ENCODE measurements at places on chromosomes 1 and 21.
A peak's percentile ranks its signal among the peaks of the same experiment; 100 is the strongest.

GRCh38 chr1:3459940-3460671 lies 5.6 kb downstream of the ARHGEF16 start:
- DNase-seq, result no peak

DNA sequence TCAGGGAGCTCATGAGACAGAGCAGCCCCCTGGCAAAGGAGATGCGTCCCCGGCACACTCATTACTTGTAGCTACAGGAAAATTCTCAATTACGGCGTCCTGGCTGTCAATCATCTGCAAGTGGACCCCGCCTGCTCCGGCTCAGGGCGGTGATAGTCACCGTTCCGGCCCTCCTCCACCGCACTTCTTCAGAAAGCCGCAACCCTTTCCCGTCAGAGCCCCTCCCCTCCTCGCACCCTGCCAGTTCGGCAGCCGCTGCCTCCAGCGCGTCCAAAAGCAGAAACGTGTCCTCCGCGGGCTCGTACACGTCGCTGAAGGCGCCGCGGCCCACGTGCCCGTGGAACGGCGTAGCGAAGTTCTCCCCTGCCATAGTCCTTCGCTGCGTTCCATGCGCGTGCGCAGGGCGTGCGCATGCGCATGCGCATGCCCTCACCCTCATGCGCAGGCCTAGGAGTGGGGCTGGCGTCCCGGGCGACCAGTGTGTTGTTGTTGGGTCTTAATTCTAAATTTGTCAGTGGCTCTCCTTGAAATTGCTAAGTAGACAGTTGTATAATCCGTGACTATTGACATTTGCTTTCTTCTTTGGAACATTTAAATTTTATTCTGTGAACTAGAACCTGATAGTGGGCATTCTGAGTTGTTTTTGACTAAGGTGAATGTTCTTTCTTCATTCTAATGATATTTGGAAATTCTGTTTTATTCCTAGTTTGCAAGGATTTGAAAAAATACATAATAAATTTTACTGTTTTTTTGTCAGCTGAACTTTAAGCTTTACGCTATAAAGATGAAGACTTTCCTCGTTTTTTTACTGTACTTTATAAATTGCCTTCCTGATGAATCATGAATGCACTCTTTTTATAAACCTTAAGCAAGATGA lies 107.5 kb downstream of the LTN1 start:
- peak; percentile 94 for DNase-seq

- DNase-seq, result no peak
These were observed 11.6 kb upstream of the POU2F1 start for GRCh38 chr1:167209044-167209443.

DNA sequence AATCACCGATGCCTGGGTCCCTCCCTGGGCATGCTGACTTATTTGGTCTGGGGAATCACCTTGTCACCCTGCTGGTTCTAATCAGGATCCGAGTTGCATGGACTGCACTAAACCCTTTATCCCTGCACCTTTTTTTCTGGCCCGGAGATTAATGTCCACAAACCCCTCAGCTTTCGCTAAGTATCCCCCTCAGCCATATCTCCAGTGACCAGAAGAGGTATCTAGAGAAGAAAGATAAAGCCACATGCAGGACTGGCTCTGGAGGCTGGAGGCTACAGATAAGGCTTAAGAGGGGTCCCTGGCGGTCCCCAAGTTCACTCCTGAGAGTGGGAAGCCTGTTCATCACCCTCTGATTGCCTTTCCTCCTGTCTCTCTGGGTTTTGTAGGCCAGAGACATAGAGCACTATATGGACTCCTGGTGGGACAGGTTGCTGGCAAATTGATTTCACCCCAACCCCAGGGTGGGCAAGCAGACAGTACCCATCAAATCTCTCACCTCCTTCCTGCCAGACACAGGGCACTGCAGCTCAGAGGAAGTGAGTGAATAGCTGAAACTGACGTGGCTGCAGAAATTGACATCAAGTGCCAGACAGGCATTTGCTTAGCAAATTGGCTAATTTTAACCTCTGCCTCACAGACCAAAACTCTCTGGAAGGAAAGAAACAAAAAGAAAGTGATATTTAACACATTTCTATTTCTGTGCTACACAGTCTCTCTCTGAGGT lies 38.8 kb downstream of the HMGB4 start:
- no peak for DNase-seq

GRCh38 chr1:206658264-206658980 lies 23.1 kb downstream of the DYRK3 start:
- DNase-seq, result peak; percentile 41

GRCh38 chr1:40628903-40629292 lies 36.6 kb downstream of the RIMS3 start:
- no peak for DNase-seq

- no peak for DNase-seq
These were observed 1.4 kb upstream of the WDR26 start for GRCh38 chr1:224435999-224436398.

GRCh38 chr1:117147856-117148588 lies 26.5 kb upstream of the TRIM45 start:
- no peak for DNase-seq

GRCh38 chr1:222012816-222013215 lies 270.9 kb upstream of the DUSP10 start:
- no peak for DNase-seq

GRCh38 chr21:33199100-33199464 lies 30.7 kb upstream of the IFNAR2 start:
- DNase-seq, result no peak

DNA sequence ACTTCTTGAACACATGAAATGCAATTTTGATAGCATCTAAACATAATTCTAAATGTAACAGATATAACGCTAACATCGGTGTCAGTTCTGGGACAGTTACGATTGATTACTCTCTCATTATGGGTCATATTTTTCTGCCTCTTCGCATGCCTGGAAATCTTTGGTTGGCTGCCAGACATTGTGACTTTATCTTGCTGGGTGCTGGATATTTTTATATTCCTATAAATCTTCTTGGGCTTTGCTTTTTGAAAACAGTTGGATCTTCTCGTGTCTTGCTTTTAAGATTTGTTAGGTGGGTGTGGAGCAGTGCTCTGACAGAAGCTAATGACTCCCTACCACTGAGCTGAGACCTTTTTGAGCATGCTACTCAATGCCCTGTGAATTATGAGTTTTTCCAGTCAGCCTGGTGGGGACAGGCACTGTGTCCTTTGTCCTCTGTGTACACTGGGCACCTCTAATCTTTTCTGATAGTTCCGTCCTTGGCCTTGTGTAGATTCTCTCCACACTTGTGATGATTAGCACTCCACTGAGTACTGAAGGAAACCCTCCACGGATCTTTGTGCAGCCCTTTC lies 28.0 kb upstream of the EDARADD start:
- DNase-seq, result no peak

DNA sequence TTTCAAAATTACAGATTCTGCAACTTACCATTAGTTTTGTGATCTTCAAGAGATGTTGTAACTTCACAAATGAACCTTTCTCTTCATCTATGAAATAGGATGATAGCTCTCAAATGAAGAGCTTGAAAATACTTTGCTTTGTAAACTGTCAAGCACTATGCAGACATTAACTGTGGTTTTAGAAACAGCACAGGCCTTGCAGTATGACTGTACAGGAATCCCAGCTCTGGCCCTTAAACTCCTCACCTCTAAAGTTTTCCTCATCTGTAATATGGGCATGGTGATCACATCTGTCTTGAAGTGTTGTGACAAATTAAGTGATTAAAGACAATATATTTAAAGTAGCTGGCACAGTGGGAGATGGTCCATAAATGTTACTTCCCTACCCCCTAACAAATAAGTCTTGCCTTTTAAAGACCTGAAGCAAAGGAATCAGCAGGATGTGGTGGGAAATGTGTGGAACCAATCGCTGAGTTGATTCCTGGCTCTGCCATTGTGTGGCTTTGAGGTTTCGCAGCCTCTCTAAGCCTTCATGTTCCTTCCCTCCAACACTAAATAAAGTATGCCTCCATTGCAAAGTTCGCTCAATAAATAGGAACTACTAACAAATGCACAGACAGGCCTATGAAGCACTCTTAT lies 5.5 kb upstream of the PTP4A2 start:
- DNase-seq, result peak; percentile 77

DNA sequence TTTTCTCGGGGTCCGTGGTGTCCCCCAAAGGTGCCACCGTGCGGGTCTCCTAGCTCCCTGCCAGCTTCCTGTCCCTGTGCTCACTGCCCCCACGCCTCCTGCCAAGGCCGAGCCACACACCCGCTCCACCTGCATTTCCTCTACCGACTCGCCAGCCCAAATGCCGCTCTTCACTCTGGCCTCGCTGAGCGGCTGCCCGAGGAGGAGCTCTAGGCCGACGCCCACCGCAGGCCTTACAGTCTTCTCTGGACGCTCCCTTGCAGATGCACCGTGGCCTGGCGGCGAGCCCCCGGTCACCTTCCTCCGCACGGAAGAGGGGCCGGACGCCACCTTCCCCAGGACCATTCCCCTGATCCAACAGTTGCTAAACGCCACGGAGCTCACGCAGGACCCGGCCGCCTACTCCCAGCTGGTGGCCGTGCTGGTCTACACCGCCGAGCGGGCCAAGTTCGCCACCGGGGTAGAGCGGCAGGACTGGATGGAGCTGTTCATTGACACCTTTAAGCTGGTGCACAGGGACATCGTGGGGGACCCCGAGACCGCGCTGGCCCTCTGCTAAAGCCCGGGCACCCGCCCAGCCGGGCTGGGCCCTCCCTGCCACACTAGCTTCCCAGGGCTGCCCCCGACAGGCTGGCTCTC lies 26.3 kb downstream of the FTCD start:
- DNase-seq, result no peak

GRCh38 chr1:11977625-11978024 lies 2.6 kb upstream of the MFN2 start:
- DNase-seq, result no peak

DNA sequence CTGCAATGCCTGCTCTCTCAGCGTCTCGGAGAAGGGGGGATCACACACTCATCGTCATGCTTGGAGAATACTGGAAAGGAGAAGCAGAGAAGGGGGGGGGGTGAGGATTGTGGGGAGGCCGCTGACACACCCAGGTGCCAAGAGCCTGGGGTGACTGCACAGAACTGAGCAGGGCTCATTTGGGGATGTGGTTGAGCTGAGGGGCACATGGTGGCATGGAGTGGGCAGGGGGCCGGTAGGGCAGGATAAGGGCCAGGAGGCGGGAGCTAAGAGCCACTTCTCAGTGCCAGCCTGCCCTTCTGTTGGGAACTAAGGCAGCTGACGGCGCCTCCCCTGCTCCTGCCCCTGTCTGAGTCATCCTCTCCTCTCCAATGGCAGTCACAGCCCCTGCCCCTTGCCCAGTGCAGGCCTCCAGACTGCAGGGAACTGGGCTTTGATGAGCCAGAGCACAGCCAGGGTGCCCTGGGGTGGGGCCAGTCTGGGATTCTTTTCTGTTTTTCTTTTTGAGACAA lies 27.2 kb downstream of the MRPL37 start:
- DNase-seq, result peak; percentile 7

DNA sequence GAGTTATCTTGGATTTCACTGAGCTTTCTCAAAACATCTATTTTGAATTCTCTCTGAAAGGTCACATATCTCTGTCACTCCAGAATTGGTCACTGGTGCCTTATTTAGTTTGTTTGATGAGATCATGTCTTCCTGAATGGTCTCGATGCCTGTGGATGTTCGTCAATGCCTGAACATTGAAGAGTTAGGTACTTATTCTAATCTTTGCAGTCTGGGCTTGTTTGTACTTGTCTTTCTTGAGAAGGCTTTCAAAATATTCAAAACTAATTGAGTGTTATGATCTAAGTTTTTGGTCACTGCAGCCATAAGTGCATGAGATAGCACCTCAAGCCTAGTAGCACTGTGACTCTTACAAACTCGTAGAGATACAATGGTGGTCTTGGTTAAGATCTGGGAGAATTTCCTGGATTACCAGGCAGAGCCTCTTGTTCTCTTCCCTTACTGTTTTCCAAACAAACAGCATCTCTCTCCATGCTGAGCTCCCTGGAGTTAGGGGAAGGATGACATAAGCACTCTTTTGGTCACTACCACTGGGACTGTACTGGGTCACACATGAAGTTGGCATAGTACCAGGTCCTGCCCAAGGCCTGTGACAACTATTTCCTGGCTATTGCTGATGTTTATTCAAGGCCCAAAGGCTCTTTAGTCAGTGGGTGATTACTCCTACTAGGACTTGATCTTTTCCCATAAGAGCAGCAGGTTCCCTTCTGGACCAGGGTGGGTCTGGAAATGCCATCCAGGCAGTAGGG lies 25.6 kb downstream of the SLC22A15 start:
- no peak for DNase-seq

DNA sequence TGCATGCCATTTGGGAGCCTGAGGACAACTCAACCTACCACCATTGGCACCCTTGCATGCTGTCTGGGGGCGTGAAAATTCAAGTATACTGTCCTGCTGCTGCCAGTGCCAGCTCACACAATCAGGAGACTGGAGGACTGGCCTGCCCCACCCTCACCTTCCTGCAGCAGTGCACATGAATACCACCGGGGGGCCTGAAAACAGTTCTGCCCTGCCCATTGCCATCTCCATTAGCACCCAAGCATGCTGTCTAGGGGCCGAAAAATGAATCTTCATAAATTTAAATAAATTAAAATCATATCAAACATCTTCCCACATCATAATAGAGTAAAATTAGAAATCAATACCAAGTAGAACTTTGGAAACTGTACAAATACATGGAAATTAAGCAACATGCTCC lies 322.1 kb upstream of the TMPRSS15 start:
- DNase-seq, result no peak

DNA sequence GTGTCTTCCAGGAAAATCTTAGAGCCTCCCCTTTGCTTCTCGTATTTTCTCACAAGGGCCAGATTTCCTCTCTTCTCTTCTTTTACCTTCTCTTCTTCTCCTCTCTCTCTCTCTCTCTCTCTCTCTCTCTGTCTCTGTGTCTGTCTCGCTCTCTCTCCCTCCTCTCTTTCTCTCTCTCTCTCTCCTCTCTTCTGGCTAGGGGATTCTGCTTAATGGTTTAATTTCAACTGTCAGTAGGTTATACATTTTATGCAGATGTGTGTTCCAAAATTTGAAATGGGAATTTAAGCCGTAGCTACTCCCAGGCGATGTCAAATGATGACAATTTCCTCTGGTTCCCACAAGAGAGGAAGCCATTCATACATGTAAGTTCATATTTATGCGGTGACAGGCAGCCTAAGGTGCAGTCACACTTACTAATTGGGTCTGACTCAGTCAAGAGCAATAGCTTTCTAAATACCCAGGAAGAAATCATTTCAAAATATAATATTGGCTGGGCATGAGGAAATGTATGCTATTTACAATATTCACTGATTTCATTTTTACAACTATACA lies 1.4 kb downstream of the DSCAM start:
- DNase-seq, result no peak

GRCh38 chr1:11898086-11898785 lies 28.0 kb downstream of the KIAA2013 start:
- no peak for DNase-seq

DNA sequence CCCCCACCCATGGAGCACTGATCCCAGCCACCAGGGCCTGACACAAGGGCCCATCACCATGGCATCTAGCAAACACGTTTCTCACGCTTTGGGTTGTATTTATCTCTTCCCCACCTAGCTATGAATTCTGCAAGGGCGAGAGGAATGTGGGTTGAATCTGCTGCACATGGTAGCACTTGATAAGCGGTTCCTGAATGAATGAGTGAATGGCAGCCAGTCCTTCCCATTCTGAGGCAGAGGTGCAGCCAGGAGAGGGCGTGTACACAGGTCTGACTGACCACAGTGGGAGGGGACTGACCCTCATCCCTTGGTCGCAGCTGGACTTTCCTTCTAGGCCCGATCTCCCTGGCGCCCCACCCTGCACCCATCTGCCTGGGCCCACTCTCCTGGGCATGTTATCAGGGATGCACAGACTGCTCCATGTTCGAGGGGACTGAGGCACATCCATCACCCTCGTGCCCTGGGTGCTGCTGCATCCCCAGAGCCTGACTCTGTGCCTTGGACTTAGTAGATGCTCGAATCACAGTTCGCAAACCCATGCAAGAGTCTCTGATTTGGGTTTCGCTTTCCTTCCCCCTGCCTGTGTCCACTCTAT lies 1.0 kb downstream of the RD3 start:
- DNase-seq, result no peak

GRCh38 chr1:220226752-220227151 lies 45.5 kb downstream of the RAB3GAP2 start:
- DNase-seq, result no peak

Measured in T-helper 2 cell (primary cell).